ENCODE measurements at places on chromosomes 2 and 18.
A peak's percentile ranks its signal among the peaks of the same experiment; 100 is the strongest.

GRCh38 chr2:65532937-65533336 lies 100.5 kb upstream of the SPRED2 start:
- DNase-seq, result no peak

GRCh38 chr2:20526708-20527107 lies 79.8 kb downstream of the RHOB start:
- DNase-seq, result no peak

GRCh38 chr2:70985283-70985688 lies 6.9 kb downstream of the ANKRD53 start:
- no peak for DNase-seq

DNA sequence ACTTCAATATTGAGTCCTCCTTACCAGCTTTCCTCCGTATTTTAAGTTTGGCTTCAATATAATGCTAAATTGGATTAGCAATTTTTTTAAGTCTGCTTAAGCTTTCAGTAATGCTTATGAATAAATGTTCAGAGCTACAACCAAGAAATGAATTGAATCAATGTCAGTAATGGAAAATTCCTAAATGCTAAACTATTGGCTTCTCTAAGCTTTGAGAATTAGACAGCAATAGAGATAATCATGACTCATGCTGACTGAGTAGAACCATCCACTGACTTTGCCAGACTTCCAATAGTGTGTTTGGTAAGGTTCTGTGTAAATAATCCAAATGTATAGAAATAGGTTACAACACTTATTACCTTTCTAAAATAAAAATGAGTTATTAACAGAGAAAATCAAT lies 8.9 kb upstream of the PDE1A start:
- DNase-seq, result no peak

DNA sequence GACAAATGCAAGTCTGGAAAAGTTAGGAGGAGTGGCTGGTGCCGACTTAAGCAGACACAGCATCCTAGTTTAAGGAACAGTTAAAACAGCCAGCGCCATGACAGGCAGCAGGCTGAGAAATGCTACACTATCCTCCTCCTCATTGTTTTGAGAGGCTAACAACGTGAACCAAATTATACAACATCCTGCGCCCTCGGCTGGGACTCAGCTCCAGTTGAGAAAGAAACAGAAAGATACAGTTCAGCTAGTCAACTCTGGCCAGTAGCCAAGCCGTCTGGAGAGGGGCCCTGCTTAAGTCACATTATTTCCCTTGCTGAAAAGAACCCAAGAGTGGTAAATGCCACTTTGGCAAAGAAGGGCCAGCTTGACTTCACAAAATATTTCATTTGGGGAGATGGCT lies 90.2 kb downstream of the BCL11A start:
- DNase-seq, result no peak

DNA sequence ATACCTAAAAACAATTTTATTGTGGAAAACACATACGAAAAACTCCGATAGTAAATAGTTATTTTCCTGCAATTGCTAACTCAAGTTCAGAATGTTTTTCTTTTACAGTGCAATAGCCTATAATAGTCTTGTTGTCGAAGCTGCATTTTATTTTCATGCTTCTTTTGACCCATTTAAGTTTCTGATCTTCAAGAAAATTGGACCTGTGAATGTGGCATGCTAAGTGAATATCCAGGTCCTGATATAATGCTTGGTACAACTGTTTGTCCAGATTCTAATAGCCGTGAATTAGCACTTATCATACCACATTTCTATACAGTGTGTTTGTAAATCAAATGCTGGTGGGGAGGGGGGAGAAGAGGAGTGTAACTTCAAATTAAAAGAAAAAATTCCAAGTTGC lies 3.0 kb upstream of the ONECUT2 start:
- no peak for DNase-seq

GRCh38 chr2:190746971-190747761 lies 98.3 kb downstream of the NAB1 start:
- no peak for DNase-seq

DNA sequence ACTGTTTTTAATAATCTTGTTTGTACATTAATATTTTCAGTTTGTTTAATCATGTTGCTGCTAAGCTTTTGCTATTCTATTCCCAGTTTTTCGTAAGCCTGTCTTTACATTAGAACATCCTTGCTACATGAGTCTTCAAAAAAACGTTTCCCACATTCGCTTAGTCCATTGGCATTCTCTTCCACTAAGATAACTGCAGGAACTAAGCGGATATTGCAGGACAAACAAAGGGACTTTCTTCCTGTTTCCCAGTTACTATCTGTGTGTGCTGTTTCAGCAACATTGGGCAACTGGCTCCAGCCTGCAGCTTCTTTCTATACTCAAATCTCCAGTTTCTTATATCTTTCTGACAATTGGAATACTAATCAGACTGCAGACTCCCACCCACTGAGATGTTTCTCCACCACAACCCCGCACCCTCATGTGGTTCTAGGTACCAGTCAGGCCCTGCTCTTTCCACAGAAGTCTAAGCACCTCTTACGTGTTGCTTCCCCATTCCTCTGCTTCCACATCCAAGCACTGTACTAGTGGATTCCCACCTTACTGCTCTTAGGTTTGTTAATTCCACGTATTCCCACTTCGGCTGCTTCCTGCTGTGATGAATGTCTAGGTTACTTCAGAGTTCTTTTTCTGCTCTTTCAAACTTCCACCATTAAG lies 420.3 kb downstream of the LRRTM4 start:
- no peak for DNase-seq

DNA sequence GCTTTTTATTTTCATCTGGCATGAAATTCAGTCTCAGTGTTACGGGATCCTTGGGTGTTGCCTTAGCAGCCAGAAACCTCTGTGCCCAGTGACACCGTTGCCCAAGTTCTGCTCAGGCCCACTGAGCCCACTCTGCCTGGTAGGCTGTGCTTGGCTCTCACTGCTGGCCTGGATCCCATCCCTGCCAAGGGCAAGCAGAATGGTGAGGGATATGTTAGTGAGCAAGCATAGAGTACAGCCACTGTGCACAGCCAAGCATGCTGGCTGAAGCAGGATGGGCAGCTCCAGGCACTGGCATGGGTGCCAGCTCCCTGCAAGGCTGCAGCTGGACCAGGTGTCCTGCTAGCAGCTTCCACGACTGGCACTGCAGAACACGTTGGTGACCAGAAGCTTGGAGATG lies 194.7 kb upstream of the TFPI start:
- no peak for DNase-seq

- DNase-seq, result peak; percentile 46
Observed at GRCh38 chr2:108927936-108928659, 60.9 kb downstream of the EDAR start.

DNA sequence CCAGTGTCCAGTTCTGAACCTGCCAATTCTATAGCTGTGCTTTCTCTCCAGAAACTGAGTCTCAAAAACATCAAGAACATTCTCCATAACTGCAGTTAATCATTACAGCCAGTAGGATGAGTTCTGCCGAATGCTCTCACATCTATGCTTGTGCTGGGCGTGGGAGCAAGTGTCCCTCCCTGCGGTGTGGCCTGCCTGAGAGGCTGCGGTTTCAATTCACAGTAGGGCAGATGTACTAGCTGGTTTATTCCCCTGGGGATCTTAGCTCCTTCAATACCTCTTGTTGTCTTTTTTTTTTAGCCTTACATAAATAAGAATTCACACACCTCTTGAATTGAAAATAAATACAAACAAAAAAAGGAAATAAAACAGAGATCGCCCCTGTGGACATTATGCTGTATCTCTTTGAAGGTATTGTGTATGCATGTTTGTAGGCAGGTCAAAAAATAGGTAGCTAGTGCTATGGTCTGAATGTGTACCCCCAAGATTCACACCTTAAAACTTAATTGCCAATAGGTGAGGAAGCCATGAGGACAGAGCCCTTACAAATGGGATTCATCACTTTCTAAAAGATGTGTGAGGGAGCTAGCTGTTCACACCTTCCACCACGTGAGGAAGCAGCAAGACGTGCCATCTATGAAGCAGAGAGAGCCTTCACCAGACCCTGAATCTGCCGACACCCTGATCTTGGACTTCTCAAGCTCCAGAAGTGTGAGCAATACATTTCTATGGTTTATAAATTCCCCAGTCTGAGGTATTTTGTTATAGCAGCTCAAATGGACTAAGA lies 74.3 kb downstream of the BCL2L11 start:
- DNase-seq, result peak; percentile 11

- no peak for DNase-seq
Observed at GRCh38 chr2:187319441-187320108, 128.5 kb downstream of the CALCRL start.

GRCh38 chr2:42693013-42693615 lies 70.8 kb downstream of the OXER1 start:
- no peak for DNase-seq

DNA sequence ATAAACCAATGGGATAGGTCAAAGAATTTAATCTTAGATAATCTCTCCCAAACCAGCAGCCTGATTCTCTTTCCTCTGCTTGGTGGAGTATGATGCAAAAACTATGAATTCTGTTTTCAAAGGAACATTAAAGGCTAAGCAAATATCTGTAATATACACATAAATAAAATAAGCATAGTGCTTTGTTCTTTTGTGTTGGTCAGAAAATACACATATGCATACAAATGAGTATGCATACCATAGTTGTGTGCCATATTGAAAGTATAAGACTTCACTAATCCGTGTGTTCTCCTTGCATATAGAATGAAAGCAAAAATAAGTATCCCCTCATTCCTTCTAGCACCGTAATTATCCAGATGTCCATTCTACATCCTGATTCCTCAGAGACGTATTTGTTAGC lies 1949.7 kb upstream of the CELF4 start:
- no peak for DNase-seq

DNA sequence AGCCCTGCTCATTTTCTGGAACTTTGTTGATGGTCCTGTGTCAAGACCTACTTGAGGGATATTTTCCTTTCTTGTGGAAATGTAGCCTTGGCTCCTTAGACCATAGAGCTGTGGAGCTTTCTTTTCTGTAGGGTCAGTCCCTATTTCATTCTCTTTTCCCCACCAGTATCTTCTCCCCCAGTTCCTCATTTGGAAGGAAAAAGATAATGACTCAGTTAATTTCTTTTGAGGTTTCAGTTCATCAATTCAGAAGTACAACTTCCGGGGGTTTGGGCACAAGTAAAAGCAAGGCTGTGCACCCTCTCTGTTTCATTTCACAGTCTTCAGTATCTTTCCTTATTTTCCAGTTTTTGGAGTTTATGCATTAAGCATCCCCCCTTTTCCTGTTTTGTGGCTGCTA lies 70.7 kb downstream of the CDC42EP3 start:
- peak; percentile 46 for DNase-seq

- DNase-seq, result no peak
Observed at GRCh38 chr2:118274841-118275510, 186.7 kb downstream of the INSIG2 start.

GRCh38 chr2:60432035-60432601 lies 121.3 kb downstream of the BCL11A start:
- DNase-seq, result no peak

GRCh38 chr2:188256420-188256819 lies 35.3 kb upstream of the GULP1 start:
- no peak for DNase-seq

- DNase-seq, result no peak
Observed at GRCh38 chr18:33446604-33447003, 6.1 kb upstream of the CCDC178 start.

DNA sequence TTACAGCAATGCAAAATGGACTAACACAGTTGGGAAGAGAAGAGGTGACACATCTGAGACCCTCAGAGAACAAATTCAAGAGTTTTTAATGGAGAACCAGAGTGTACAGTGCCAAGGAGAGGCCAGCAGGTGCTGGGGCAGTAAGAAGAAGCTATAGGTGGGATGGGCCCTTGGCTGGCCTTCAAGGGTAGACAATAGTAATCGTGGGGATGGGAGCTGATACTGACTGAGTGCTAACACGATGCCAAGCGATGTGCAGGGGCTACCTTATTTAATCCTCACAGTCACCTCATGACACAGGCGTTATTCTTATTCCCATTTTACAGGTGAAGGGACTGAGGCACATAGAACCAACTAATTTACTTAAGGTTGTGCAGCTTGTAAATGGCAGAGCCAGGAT lies 131.9 kb upstream of the ID2 start:
- no peak for DNase-seq

GRCh38 chr18:31510319-31510718 lies 12.3 kb downstream of the DSG2 start:
- DNase-seq, result no peak

DNA sequence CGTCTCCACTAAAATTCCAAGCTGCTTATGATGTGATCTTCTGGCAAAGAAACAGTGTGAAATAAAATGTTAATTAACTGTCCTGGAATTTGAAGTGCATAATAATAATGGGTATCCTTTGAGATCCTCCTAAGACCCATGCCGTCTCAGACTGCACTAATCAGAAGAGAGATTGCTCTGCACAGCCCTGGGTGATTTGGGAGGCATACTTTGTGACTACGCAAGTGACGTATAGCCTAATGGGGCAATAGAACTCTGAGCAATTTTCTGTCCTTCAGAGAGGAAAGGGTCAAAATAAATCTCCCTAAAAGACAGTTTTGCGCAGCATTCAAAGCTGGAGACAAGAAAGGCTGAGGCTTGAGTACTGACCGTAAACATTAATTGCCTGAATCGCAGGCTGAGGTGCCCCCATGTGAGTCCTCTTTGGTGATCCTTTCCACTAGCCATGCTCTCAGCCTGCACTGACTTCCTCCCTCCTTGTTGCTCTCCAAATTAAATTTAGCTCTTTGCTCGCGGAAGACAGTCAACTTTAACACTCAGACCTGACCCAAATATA lies 76.0 kb downstream of the DPP4 start:
- no peak for DNase-seq

All from CD8-positive, alpha-beta T cell (primary cell).